Activated CD4-positive, alpha-beta T cell treated with anti-CD3 and anti-CD28 coated beads for 36 hours (primary cell): ENCODE measurements at places on chromosomes 5 and 9.

GRCh38 chr5:178192244-178192643, 5.1 kb upstream of the GMCL2 start:
- no peak for DNase-seq

DNA sequence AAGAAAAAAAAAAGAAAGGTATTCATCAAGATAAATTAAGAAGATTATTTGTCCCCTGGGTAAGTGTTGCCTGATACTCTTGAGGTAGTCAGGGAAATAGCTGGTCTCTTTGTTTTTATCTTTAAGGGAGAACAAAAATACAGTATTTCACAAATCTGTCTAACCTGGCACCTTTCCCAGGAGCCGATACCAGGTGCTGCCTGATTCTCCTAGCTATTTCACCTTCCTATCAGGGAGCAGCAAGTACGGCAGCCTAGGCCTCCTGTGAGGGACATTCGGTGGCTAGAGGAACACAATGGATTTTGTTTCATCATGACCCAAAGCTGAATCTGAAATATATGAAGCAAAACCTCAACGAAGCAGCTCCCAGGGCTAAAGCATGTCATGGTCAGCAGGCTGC, 86.0 kb downstream of the TARS1 start:
- no peak for DNase-seq

- DNase-seq: no peak
Observed at GRCh38 chr9:97628668-97629067, 4.5 kb downstream of the TSTD2 start.

DNA sequence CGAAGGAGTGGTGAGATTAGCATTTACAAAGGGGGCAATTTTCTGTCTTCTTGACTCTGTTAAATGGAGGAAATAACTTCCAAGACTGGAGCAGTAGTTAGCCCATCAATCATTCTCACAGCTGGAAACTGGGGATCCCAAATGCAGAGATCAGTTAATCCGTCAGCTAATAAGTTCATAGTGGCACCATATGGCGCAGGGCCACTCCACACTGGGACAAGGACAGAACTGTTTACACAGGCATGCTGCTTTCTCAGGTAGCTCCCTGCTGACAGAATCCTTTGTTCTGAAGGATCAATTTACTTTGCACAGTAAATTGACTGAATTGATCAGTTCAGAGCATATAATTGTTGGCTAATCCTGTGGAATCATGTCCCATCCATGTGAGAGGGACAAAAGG, 395.7 kb downstream of the TMEM161B start:
- no peak for DNase-seq

DNA sequence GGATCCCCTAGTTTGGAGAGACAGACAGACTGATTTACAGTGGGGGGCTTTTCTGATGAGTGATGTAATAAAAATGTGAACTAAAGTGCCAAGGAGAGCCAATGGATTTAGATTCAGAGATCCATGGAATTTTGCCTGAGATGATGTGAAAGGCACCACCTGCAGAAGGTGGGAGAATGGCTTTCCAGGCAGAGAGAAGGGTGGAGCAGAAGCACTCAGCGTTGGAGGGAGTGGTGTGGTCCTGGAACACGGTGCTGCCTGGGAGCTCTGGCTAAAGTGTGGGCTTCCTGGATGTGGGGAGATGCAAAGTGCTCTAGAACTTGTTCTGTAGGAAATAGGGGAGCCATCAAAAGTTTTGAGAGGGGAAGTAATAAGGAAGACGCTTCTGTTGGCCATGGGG, 57.0 kb downstream of the IQGAP2 start:
- DNase-seq: no peak

GRCh38 chr5:129410488-129410887, 49.6 kb upstream of the ADAMTS19 start:
- no peak for DNase-seq

DNA sequence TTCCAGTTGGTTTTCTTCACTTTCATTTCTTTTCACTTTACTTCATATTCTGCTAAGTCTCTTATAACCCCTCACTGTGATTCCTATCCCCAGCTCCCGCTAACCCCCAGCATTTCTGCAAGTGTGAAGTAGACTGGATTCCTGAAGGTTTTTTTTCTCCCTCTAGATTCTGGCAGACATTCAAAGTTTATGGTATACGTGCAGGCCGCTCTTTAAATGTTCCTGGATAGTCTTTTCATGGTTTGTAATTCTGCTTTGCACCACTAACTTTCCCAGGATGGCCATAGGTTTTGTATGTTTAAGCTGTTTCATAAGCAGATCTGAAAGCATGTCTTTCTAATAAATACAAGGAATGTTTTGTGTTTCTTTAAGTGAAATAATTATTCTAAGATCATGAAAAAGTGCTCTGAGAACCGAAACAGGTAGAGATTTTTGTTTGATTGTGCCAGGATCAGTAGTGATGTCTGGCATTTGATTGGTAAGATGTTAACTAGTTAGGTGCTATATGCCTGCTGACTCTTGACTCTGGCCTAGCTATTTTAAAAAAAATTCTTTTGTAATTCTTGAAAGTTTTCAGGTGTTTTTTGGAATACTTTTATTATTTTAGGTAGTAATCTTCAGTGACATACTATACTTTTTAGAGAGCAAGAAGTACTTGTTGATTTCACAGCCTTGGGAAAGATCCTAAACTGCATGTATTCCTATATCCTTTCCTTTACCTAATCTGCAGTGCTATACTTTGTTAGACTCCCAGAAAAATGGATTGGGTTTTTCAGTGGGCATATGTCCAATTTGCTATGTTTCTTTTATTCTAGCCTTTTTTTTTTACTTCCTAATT, 29.7 kb downstream of the CNOT6 start:
- no peak for DNase-seq

DNA sequence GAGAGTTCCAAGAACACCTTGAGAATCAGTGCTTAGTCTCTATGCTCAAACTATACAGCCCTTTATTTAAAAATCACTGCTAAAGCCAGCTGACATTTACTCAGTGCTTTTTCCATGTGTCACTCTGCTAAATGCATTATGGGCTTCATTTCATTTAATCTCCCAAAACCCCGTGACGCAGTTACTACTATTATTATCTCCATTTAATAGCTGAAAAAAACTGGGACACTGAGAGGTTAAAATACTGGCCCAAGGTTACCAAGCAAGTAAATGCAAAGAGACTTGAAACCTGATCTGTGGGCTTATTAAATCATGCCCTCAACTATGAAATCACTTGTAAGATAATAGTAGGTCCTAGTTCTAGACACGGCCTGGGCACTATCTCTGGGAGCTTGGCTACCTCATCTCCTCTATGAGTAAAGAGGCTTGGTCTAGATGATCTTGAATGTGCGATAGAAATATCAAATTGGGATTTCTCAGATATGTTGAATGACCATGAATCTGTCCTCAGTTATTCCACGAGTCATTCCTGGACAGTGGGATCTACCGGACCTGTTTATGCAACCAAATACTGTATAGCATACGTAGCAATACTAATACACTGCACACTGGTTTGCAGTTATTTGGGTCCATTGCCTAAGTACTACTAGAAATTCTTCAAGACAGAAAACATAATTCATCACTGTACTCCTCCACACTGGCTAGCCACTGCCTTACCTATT, 32.3 kb downstream of the MARCHF11 start:
- DNase-seq: no peak
